Left ventricle myocardium superior (tissue), 1 donor: ENCODE measurements at places on chromosomes 6 and 20.

- DNase-seq, result no peak
Measured at GRCh38 chr6:43926634-43927531, 156.9 kb downstream of the VEGFA start.

DNA sequence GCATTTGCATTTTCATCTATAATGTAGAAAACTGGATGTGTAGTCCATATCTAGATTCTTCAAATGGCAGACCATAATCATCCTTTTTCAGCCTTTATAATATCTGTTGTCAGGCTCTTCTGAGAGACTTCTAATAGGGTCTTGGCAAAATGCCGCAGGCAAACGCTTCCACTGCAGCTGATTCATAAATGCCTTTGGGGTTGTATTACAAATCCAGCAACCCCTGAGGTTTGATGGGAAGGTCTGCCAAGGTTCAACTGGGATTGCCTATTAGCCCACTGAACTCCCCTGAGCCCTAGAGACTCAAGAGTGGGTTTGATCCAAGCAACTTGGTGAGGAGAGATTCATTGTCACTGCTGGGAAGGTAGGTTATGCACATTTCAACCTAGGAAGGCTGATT, 365.2 kb upstream of the POU3F2 start:
- DNase-seq, result no peak

DNA sequence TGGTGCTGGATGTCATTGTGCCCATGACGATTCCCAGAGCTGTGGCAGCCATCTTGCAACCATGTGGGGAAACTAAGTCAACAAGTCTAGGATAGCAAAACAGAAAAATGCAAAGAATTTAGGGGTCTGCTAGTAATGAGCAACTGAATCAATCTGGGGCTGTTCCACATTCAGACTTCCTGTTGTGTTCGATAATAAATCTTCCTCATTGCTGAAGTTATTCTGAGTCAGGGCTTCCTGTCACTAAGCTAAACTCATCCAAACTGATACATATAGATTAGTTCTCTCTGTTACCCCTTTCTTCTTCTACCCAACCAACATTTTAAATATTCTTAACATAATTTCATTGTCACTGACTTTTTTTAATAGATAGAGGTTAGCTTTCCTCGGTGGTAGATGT, 205.9 kb downstream of the HACE1 start:
- DNase-seq, result no peak

DNA sequence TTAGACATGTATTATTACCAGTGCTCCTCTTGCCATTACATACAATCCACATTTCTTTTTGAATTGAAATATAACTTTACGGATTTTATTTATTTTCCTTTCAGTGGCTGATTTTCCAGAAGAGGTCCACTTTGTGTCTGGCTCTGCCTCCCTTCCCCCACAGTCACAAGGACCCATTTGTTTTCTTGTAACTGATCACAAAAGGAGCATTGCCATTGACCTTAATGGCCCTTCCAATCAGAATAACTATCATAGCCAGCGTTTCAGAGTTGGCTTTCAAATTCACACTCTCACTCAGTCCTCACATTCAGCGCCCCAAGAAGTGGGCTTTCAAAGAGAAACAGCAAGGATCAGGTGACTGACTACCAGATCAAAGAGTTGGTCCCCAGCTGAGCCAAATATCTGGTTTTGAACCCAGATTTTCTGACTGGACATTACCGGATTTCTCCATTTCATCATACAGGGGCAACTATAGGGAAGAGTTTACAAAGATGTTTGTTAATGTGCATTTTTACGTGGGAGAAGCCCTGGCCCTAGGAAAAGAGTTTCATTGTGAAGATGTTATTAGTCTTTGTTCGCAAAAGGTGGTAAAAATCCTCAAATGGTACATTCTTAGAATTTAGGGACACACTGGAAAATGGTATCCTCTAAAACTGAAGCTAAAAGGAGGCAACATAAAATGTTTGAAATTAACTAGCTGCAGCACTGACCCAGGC, 2.0 kb upstream of the SLC22A23 start:
- DNase-seq, result no peak

DNA sequence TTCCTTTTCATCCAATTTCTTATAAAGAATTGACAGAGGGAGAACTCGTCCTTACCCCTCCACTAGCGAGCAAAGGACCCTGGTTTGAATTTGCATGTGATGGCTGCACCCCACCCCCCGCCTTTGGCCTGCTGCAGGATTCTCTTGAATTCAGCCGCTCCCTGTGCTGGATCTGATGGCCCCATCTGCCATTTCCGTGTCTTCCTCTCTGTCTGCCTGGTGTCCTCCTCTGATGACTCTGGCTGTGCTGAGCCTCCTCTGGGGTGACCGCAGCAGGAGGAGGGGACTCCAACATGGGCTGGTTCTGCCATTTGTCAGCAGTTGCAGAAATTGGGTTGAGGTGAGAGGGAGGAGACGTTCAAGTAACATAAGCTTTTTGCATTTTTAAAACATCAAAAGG, 188.8 kb downstream of the DLL1 start:
- no peak for DNase-seq

DNA sequence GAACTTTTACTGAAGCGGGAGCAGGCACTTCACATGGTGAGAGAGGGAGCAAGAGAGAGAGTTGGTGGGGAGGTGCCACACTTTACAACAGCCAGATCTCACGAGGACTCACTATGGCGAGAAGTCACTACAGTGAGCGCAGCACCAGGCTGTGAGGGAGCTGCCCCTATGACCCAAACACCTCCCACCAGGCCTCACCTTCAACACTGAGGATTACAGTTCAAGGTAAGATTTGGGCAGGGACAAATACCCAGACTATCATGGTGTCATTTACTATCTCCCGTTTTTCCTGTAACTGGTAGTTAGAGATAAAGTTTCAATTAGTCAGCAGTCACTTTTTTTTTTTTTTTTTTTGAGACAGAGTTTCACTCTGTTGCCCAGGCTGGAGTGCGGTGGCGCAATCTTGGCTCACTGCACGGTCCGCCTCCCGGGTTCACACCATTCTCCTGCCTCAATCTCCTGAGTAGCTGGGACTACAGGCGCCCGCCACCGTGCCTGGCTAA, 7.8 kb downstream of the RBCK1 start:
- DNase-seq, result no peak

GRCh38 chr6:154991207-154991606, 3.9 kb upstream of the TIAM2 start:
- DNase-seq, result no peak

DNA sequence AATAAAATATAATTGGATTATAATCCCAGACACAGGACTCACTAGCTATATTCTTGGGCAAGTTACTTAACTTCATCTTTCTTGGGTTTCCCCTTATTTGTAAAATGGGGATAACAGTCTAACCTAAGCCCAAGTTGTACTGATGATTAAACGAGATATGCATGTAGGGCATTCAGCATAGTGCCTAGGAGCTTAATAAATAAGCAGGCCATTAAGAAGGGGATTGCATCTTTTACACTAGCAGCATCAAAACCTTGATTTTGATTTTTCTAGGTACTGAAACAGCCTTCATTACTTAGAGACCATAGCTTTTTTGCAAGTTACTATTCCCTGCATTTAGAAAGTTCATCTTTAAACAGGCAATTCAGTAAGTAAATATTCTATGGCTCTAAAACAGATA, 2.2 kb upstream of the QKI start:
- no peak for DNase-seq

GRCh38 chr6:9112544-9112943, 677.2 kb upstream of the SLC35B3 start:
- DNase-seq, result no peak

- DNase-seq, result no peak
Measured at GRCh38 chr6:6808343-6808742, 219.8 kb downstream of the LY86 start.

- DNase-seq, result no peak
Measured at GRCh38 chr6:130967502-130968445, 95.3 kb downstream of the EPB41L2 start.

DNA sequence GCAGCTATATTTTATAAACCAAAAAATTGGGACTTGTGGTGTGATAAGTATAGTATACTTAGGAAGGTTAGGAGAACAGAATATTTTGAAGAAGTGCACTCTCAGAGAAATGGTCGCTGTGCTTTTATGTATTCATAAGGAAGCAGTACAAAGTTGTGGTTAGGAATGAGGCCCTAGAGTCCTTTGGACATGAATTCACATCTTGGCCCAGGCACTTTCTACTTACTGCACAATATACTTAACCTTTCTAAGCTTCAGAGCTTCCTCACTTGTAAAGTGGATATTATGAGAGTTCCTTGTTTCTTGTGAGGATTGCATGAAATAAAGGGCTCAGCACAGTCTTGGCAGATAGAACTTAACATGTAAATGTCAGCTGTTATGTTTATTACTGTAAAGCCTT, 21.0 kb upstream of the SERINC3 start:
- no peak for DNase-seq

DNA sequence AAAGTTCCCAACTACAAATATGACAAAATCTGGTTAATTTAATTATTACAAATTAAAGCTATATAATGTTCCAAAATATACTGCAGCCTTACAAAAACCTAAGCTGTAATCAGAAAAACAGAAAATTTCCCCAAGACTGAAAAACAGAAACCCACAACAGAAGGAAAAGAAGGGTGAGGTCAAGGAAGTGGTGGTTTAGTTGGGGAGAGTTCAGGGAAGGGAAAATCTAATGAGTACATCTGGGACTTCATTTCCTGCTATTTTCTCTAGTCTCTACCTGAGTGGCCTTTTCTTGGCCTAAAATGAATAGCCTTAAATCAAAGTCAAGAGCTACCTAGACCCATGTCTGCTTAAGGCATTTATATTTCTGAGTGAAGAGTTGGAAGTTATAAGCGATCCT, 66.2 kb upstream of the BEND6 start:
- DNase-seq, result no peak

DNA sequence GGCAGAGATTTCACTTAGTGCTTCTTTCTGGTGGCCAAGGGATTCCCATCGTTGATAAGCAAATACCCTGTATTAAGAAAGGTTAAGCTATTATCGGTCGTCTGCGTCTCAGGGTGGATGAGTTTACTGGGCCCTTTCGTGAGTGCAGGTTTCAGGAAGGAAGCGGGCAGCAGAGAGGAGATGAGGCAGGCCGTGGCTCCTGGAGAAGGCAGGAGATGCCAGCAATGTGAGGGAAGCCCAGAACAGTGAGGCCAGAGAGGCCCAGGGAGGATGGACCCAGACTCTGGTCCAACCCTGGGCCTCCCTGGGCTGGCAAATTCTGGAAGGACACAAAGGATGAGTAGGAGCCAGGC, 11.2 kb downstream of the TFEB start:
- no peak for DNase-seq

- no peak for DNase-seq
Measured at GRCh38 chr6:21508753-21509152, 84.8 kb upstream of the SOX4 start.

DNA sequence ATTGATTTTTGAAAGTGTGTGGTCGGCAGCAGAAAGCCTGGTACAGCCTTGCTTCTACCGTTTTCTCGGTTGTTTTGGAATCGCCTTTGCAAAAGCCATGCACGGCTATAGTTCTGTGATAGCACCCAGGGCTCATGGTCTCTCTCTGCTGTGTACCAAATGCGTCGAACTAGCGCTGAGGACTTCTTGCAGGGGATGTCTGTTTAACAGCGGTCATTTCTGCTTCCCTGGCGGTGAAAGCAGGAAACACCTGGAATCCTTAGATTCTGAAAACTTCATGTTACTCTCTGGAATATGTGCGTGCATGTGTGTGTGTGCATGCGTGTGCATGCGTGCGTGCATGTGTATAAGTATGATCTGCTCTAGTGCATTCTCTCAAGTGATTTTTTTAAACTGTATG, 26.1 kb upstream of the GCNT2 start:
- no peak for DNase-seq

DNA sequence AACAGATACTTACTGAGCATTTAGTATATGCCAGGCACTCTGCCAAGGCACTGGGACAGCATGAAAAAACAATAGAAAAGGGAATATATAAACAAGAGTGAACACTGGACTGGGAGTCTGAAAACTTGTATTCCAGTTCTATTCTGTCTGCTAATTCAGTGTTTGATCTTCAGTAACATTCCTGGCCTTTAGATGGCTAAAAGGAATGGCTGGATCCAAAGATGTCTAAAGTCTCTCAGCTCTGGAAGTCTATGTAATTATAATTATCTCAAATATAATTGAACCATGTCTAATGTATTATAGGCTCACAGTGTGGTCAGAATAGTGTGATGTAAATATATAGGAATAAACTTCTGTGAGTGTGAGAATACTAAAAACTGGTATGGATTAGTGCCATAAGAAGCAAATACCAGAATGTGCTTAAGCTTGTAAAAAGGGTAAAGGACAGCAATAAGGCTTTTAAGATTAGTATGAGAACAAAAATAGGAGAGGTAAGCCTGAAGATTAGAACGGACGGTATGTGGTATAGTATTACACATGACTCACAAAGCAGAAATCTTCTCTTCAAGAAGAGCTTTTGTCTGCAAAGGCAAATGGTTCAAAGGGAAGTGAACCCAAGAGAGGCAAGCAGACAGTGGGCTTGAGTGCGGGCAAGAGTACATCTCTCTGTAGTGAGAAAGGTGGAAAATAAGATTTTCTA, 68.5 kb downstream of the TMEM200A start:
- no peak for DNase-seq

- DNase-seq, result no peak
Measured at GRCh38 chr20:45592574-45593189, 13.6 kb upstream of the WFDC8 start.

GRCh38 chr6:135306740-135307420, 125.8 kb downstream of the MYB start:
- DNase-seq, result no peak

DNA sequence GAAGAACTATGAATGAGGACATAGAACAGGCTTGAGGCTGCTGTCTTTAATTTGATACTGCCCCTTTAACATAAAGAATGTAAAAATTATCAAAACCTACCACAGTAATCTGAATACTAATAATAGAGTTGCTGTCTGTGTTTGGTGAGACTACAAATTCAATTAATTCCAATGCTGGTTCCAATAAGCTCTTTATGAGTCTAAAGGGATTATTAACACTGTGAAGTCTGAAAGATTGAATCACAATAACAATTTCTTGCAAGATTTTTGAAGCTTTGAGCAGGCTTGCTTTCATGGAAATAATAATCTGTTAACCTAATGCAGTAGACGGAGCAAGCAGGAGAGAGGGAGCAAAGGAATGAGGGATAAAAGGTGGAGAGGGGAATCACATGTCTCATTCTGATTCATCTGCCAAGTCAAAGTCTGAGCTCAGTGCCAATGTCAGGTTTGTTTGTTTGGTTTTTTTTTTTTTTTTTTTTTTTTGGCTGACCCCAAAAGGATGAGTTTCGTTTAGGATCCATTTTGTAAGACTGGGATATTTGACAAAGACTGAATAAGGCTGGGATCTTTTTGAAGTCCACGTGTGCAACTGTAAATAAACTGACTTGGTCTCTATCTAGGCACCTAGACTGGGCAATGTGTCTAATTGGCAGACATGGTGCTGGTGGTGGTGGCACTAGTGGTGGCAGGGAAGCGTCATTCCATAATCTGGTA, 211.6 kb downstream of the RNF144B start:
- DNase-seq, result no peak

GRCh38 chr20:53515749-53516148, 77.9 kb downstream of the ZNF217 start:
- DNase-seq, result no peak

DNA sequence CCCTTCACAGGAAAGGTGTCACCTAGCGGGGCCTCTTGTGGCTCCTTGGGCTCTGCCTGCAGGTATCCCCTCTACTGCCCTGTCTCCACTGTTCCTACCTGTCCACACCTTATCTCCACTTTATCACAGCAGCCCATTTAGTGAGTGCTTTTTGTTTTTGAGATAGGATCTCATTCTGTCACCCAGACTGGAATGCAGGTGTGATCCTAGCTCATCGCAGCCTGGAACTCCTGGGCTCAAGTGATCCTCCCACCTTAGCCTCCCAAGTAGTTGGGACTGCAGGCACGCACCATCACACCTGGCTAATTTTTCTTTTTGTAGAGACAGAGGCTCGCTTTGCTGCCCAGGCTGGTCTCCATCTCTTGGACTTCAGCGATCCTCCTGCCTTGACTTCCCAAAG, 48.0 kb downstream of the BCAS4 start:
- no peak for DNase-seq
